Astrocyte (in vitro differentiated cells and primary cell): ENCODE measurements at places on chromosomes 5 and 9. TPM values are rescaled to one million over a fixed set of nuclear protein-coding genes. Genes with fewer than 3 reads are reported as not detected.
A peak's percentile ranks its signal among the peaks of the same experiment; 100 is the strongest.

PDLIM4 gene
- 56.6 and 72.4 TPM in 2 replicates for total RNA-seq

PCAT7 gene
- total RNA-seq, result 3.9 and 5.2 TPM in 2 replicates

HAND1 gene
- total RNA-seq, result not detected in 2 replicates

F2RL1 gene
- total RNA-seq, result 140 and 164 TPM in 2 replicates

OR2K2 gene
- not detected in 2 replicates for total RNA-seq

NMRK1 gene
- 15.1 and 15.2 TPM in 2 replicates for total RNA-seq

- DNase-seq, result no peak
Measured at GRCh38 chr5:115189866-115190265, 20.2 kb upstream of the TRIM36 start.

- no peak for DNase-seq
Measured at GRCh38 chr9:72355153-72355552, 9.9 kb downstream of the ZFAND5 start.

GRCh38 chr5:147472664-147473475, 37.0 kb downstream of the DPYSL3 start:
- no peak for DNase-seq

DNA sequence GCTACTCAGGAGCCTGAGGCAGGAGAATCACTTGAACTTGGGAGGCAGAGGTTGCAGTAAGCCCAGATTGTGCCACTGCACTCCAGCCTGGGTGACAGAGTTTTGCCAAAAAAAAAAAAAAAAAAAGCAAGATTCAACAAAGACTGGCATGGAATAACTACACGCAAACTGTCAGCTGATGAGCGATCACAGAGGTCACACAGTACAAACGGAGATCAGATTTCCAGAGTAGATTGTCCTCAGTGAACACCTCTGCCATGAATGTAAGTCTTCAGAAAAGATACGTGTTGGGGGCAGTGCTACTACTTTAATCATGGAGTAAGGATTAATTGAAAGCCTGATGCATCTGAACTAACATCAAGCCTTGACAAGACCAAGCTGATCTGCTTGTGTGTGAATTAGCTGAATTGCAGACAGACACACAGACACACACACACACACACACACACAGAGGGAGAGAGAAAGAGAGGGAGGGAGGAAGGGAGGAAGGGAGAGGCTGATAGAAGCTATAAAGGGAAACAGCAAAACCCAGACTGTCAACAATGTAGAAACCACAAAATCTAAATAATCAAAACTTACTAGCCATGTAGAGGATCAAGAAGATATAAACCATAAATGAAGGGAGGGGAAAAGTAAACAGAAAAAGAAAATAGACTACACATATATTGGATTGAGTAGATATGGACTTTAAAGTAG, 222.9 kb upstream of the ZNF462 start:
- no peak for DNase-seq

GRCh38 chr9:98146101-98146991, 27.3 kb upstream of the TRIM14 start:
- no peak for DNase-seq

DNA sequence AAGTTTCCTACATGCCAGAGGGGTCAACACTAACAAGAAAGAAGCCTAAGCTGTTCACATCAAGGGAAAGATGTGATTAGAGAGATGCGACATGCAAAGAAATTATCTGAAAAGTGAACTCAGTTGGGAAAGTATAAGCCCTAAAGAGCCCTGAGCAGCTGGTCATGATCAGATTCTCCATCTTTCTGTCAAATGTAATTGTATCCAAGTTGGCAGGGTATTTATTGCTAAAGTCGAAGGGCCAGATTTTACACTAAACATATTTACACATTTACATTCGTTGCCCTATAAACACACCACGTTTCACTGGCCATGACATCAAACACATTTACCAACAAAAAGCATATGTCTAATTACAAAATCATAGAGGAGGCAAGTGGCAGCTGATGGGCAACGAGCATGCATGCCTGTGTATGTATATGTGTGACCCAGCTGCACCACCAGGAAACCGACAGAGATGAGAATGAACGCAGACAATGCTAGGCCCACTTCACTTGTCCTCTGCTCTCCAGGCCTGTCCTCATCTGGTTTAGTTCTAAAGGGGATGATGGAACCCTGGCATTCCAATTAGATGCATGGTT, 6.3 kb downstream of the FOXD1 start:
- no peak for DNase-seq

DNA sequence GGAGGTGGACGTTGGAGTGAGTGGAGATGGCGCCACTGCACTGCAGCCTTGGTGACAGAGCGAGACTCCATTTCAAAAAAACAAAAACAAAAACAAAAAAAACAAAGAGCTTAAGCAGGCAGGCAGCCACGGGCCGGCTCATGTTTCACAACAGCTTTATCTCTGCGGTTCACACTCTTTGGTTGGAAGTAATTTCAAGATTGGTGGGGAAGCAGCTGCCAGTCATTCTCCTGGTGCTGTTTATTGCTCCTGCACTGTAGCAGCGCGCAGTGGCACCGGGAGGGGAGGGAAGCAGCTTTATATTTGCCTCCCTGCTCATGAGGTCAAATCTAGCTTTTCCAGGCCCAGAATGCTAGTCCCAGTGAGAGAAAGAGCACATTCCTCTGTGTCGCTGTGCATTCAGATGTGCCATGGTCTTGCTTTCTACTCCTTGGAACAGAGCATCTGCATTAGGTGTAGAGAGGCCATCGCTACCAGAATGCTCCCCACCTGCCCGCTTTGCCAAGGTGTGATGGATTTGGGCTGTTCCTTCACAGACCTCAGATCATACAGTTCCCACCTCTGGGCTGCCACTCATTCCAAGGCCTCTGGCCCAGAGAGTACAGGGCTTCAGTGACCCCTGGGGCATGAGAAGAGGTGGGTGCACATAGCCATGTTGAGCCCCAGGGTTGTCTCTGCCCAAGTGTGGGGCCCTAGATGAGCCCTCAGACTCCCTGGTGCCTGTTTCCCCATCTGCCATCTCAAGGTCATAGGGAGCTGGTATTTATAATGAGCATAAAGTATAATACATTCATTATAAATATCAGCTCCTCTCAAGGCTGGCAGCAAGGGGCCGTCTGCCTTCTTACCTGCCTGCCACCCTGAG, 270.4 kb downstream of the MED10 start:
- DNase-seq, result no peak

DNA sequence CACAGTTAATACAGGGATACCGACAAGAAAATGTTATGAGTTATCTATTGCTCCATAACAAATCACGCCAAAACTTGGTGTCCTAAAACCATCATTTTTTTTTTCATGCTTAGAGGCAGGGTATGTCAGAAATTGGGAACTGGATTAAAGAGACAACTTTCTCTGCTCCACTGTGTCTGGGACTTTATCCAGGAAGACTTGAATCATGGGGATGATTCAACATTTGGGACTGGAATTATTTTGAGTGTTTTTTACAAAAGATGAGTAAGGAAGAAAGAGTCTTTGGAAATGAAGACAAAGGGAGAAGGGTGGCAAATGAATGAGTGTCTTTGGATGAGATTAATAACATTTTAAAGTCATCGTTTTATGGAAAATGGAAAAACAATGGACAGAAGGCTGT, 1883.7 kb upstream of the C9orf72 start:
- peak; percentile 42 for DNase-seq

DNA sequence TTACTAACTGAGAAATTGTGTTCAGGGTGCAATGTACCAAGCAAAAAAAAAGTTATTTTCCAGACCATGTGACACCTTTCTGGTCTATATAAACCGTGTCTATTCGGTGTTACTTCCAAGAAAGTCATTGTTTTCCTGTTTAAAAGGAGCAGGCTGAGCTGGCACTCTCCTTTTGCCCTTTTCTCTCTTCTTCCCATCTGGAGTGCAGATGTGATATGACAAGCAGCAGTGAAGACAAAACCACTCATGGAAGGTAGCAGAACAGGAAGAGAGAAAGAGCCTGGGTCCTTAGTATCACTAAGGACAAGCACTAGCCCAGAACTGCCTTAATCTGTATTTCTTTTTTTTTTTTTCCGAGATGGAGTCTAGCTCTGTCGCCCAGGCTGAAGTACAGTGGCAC, 25.6 kb downstream of the LYRM7 start:
- DNase-seq, result no peak

DNA sequence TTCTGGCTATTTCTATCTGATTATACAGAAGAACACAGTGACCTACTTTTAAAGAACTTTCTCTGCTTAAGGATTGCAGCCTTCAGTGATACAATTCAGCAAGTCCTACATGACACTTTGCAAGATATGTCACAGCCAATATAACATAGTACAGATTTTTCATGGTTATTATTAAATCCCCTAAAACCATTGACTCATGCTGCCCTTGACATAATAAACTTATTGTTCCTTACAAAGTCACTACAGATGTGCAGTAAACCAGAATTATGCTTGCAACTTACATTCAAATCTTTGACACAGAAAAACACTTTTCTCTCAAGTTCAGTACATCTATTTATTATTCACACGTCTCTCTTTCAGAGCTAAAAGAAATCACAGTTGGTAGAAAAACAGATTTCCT, 1136.3 kb upstream of the ACO1 start:
- DNase-seq, result no peak

- DNase-seq, result peak; percentile 29
Measured at GRCh38 chr5:127072861-127073846, at the start of gene C5orf63. Gene C5orf63 (minus strand): TSS chr5:127073502. CDS start chr5:127058995, 14,507 bp downstream.

GRCh38 chr5:21910731-21911130, 942.4 kb downstream of the CDH12 start:
- no peak for DNase-seq

DNA sequence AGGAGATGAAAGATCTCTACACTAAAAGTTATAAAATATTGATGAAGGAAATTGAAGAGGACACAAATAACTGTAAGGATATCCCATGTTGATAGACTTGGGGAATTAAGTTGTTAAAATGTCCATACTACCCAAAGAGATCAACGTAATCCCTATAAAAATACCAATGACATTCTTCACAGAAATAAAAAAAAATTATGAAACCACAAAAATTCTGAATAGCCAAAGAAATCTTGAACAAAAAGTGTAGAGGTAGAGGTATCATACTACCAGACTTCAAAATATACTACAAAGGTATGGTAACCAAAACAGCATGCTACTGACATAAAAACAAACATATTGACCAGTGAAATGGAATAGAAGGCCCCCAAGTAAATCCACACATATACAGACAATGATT, 71.5 kb upstream of the ELL2 start:
- DNase-seq, result no peak

GRCh38 chr9:136310273-136311030, 6.6 kb upstream of the CCDC187 start:
- no peak for DNase-seq
